ENCODE measurements at places on chromosomes 2 and 18.

DNA sequence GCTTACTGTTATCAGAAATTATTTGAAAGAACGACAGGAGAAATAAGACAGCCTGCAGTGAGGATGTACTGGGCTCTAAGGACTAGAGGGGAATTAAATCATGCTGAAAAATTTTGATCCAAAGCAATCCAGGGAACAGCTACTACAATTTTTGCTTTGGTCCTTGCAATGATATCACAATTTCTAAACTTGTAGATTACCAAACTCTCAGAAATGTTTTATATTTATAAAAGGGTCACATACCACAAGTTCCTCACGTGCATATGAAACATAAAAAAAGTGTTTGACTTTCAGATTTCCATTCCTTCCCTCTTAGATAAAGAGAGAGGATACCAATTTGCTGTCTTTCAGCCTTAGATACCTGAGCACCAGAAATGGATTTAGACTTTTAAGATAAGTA lies 261.2 kb downstream of the STK39 start:
- no peak for DNase-seq

DNA sequence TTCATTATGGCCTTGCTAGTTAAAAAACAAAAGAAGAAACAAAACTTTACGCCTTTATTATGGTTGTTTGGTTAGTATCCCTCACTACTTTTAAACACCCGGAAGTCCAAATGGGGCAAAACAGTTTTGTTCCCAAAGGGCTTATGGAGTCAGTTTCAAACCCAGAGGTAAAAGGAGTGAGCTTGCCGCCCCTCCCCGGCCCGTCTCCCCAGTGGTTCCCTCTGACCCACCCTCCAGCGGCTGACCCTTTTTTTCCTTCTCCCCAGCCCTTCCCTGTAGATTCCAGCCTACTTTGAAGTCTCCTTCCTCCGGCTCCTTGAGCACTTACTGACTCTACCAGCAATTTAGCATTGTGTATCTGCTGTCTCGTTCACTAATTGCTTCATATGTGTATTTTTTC lies 209.2 kb downstream of the ICOS start:
- no peak for DNase-seq

- no peak for DNase-seq
Measured at GRCh38 chr2:187338679-187339121, 109.4 kb downstream of the CALCRL start.

DNA sequence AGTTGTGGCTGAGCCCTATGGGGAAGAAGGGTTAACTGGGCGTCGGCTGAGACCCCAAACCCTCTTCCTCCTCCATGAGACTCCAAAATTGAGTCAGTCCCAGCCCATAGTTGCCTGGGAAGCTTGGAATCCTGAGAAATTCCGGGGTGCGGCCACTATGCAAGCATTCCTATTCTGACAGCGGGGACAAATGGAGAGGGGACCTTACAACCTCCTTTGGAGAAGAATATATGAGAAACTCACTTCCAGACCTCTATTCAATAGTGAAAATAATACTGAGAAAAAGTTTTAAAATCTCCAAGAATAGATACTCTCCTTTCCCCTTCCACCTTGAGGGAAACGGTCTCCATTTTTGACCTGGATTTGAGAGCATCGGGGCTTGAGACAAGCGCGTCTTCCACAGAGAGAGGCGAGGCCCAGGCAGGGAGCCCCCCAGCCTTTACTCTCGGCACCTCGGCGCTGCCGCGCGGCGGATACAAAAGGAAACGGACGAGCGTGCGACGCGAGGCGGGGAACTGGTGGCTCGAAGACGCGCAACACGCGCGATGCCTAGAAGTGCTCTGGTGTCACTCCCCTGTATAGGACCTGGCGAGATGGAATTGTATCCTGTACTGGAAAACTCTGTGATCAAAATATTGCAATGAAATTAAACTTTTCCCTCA lies 11.1 kb downstream of the NR4A2 start:
- no peak for DNase-seq

DNA sequence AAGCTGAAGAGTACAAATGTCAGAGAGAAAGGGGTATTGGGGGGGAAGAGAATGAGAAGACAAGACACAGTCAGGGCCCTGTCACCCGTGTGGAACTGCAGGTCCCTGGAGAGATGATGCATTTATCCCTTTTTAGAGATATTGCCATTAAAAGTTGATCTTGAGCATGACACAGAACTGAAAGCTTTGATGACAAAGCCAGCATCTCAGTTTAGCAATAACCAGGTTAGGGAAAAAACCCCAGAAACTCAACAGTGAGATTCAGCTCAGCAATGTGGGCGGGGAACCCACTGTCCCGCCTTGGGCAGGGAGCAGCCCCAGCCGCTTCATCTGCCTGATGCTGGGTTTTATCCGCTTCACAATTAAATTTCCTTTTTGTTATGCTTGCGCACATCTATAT lies 181.1 kb downstream of the NEDD4L start:
- no peak for DNase-seq

DNA sequence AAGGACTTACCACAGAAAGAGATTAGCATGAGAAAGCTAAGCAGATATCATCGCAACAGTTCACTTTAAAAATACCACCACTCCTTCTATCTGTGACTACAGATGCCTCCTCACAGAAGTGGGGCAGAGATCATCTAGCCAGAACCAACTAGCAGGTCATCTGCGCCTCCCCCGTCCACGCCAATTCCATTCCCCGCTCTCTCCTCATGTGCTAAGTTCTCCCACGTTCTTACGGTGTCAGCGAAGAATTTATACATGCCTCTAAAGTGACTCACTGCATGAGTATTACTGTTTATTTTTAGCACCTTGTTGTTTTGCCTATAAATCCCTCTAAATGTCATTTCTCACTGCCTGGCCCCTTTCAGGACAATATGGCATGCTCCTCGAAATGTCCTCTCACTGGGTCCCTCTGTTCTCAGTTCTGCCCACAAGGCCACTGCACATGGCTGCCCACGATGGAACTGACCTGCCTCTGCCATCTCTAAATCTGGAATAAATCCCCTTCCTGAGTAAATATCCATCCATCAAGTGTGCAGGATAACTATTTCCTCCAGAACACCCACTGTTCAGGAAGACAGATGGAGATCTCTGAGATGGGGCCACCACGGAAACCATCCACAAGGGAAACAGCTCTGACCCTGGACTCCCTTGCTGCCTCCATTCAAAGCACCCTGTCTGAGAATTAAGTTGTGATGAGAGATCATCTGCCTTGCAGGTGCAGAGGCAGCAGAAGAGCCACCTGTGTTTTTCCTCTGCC lies 137.7 kb downstream of the IRS1 start:
- no peak for DNase-seq

GRCh38 chr2:29449499-29449898 lies 334.3 kb downstream of the CLIP4 start:
- no peak for DNase-seq

GRCh38 chr2:111122631-111123421 lies 2.1 kb downstream of the BCL2L11 start:
- DNase-seq, result no peak

- no peak for DNase-seq
Measured at GRCh38 chr2:200494048-200494447, 15.8 kb downstream of the KCTD18 start.

DNA sequence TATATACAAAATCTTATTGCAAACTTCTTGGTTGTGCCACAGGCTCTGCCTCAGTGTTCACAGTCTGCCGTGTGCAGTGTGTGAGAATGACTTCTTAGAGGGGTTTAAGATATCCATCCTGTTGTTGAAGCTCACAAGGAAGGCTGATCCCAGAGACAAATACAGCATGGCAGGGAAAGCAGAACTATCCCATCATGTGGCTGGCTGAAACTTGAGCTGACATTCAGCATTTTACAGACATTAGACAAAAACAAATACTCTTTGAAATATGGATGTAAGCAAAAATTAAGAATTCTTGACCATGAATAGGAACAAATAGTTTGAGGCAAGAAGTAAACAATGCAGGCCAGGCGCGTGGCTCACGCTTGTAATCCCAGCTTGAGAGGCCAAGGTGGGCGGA lies 12.9 kb upstream of the PUM2 start:
- no peak for DNase-seq

DNA sequence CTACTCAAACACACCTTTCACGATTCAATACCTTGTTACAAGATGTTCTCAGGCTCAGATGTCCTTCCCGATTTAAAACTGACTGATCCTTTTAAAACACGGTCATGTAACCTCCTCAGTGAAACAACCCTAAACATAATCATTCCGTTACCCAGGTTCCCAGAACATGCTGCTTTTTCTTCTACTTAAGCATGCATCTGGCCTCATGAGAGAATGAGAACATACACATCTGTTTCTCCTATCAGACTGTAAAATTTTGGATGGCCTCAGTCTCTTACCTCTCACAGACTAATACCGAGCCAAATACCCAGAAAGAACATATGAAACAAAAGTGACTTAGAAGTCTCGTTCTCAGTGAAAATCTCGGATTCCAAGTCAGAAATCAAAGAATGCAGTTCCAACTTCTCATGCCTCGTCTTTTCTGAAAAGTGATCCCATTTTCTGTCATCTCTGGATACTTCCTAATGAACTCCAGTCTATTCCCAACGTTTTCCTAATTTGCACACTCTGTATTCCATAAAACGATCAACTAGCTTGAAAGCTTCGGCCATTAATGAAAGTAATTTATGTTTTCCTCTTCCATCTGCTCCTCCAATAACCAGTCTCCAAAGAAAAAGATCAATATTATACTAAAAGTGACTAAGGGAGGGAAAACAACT lies 919 bp downstream of the SF3B1 start:
- no peak for DNase-seq

GRCh38 chr2:49914281-49914680 lies 760.0 kb upstream of the FSHR start:
- no peak for DNase-seq

DNA sequence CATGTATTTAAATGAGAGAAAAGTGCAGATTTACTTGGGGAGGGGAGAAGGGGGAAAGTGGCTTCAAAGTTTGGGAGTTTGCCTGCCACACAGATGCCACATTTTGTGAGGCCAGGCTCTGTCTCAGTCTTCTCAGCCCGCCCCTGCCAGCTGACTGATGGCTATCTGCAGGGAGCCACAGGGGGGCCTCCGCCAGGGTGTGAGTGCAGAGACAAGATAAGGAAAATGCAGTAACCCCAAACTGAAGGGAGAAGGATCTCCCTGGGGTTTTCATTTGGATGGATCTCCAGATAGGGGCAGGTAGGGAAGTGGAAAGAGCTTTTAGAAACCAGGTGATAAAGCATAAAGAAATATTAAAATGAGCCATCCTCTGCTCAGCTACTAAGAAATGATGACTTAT lies 128.8 kb downstream of the ZNF521 start:
- DNase-seq, result no peak

GRCh38 chr2:130840506-130840905 lies 3.8 kb downstream of the ARHGEF4 start:
- DNase-seq, result no peak

- no peak for DNase-seq
Measured at GRCh38 chr2:18566145-18566769, 5.8 kb upstream of the RDH14 start.

- DNase-seq, result no peak
Measured at GRCh38 chr2:68371581-68371980, 6.5 kb downstream of the PLEK start.

DNA sequence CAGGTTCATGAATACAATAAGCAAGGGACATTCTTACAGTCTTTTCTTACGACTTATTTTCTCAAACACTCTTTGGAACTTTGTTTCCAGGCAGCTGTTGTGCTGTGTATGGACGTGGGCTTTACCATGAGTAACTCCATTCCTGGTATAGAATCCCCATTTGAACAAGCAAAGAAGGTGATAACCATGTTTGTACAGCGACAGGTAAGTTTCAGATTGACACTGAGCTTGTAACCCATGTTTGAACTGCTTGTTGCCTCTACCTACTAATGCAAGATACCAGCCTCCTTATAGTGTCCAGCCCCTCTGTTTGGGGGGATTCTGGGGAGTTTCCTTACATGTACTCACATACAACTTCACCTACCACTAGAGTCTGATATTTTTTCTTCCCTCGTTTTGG lies 3.8 kb downstream of the XRCC5 start:
- no peak for DNase-seq

GRCh38 chr2:185161701-185162100 lies 563.4 kb downstream of the ZNF804A start:
- no peak for DNase-seq

- DNase-seq, result peak; percentile 75
Measured at GRCh38 chr2:47008381-47009252, 93.0 kb upstream of the MCFD2 start.

- DNase-seq, result no peak
Measured at GRCh38 chr2:111166115-111166514, 45.4 kb downstream of the BCL2L11 start.

DNA sequence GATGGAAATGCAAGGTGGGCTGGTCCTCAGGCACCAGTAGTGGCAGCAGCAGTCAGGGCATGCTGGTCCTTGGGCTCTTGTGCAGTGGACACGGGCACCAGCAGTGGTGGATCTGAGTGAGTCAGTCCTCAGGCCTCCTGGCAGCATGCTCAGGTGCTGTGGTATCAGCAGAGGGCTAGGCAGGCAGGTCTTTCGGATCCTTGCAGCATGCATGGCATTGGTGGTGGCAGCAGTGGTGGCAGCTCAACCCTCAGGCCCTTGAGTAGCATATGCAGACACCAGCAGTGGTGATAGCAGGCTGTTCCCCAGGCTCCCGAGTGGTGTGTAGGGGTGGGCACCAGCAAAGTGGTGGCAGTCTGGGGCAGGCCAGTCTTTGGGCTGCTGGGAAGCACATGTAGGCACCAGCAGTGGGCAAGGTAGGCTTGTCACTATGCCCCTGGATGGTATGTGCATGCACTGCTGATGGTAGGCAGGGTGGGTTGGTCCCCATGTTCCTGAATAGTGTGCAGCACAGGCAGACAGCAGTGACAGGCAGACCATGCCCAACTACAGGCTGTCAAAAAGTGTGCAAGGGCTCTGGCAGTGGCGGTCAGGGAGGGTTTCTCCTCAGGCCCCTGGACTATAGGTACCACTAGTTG lies 606.0 kb downstream of the ADCYAP1 start:
- no peak for DNase-seq

DNA sequence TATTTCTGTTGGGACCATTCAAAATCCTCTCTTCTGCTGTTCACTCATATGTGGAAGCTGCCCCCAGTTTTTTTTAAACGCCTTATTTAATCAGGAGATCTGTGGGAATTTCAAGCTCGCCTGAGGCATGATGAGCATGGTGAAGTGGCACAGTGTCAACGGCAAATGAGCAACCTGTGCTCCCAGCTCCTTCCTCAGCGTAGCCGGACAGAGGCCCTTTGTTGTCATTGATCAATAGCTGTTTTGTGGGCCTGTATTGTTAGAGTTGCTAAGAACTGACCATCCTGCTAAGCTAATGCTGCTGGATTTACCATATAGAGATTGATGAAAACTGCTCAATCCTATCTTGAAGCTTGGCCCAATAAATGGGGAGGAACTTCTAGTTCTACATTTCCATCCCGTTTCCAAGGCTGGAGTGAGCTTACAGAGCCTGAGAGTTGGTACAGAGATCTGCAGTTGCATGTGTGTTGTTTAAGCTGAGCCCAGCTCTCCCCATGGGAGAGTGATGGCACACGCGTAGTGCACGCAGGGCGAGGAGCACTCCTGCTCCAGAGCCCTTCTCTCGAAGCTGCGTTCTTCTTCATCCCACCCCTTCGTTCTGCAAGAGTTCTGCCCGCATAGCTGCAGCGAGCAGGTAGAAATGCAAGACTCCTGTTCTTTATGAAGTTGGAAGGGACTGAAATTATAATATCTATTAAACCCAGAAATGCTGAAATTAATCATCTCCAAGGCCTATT lies 108.8 kb downstream of the RTN4 start:
- DNase-seq, result no peak

- no peak for DNase-seq
Measured at GRCh38 chr2:26161926-26162325, 11.0 kb upstream of the GAREM2 start.
